Activated T-cell treated with anti-CD3 and anti-CD28 coated beads, Interleukin-2, amount 50 U/mL, for 1 hour (primary cell): ENCODE measurements at places on chromosomes 12 and 14.
A peak's percentile ranks its signal among the peaks of the same experiment; 100 is the strongest.

DNA sequence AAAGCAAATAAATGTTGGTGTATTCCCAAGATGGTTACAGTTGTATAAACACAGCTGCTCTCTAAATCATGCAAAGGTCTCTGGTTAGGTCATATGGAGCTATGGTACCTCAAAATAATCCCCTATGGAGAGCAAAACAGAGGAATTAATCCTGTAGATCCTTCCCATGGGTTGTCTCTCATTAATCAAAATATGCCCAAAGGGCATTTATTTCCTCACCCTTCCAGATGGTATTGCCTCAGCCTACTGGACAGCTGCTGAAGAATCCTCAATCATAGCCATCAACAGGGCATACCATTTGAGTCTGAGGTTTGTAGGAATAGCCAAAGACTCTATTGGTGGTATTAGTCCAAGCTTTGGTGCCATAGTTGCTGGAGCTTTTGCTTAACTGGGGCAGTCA is 360.9 kb downstream of the RPL10L start:
- no peak for DNase-seq

DNA sequence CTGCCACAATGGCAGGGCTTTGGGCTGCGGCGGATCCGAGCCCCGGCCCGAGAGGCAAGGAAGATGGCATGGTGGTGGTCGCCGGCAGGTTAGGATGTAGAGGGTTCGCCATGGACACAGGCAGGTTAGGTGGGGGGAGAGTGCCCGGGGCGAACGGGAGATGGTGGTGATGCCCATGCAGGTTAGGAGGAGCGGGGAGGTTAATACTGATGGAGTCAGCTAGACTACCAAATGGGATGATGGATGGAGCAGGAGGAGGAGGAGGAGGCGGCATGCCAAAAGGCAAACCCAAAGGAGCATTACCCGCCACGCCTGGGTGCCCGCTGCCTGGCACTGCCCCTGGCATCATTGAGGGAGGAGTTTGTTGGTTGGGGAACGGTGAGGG is 6.2 kb downstream of the MYL6 start:
- no peak for DNase-seq

GRCh38 chr14:101843665-101844064 is 82.2 kb downstream of the PPP2R5C start:
- peak; percentile 59 for DNase-seq

DNA sequence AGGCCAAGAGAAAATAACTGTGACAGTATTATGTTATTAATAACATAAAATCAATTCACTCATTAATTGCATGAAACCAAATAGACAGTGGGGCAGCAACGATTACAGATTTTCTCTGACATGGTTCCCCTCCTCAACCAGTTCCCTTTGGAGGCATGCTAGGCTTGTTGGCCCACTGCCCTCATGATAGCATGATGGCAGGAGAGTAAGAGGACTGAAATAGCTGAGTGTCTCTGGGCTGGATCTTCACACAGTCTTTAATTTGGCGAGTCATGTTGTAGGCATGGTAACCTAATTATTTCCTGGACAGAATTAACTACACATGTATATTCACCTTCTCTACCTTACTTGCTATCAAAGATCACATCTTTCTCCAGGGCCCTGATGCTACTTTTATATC is 266.2 kb upstream of the PELI2 start:
- no peak for DNase-seq

DNA sequence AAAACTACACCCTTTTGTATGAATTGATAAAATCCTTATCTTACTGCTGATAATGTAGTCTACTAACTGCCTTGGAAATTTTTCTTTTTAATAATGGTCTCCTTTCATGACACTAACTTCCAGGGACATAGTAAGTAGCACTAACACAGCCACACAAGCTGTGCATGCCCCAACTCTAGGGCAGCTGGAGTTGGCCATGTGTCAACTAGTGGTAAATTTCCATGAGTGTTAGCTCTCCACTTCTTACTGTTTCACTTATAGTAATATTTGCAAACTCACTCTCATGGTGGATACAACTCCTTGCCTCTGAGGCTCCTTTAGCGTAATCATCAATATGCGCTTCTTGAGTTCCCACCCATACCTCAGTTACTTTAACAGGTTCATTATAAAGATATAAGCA is 38.0 kb downstream of the LGR5 start:
- no peak for DNase-seq

DNA sequence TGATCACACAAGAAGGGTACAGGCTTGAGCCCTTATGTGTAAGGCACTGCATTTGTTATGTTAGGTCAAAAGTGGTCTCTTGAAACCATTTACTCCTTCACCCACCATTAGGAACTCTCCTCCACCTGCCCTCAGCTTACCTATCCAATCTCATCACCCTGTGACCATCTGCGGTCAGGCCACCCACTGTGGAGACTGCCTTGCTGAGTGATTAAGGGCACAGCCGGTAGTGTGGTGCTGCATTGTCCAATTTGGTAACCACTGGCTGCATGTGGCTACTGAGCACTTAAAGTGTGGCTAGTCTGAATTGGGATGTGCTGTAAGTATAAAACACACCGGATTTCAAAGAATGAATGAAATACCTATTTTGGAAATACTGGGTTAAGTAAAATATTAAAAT is 177.1 kb upstream of the PARP11 start:
- no peak for DNase-seq

GRCh38 chr14:37143475-37143874 is 28.9 kb downstream of the SLC25A21 start:
- DNase-seq: no peak

- DNase-seq: no peak
These were observed 397.1 kb downstream of the MDGA2 start for GRCh38 chr14:47278233-47278842.

- peak; percentile 25 for DNase-seq
These were observed at the start of gene BCAT1 for GRCh38 chr12:24948757-24949722. Gene BCAT1 (minus strand): TSS chr12:24949101. CDS start chr12:24948932, 169 bp downstream.

DNA sequence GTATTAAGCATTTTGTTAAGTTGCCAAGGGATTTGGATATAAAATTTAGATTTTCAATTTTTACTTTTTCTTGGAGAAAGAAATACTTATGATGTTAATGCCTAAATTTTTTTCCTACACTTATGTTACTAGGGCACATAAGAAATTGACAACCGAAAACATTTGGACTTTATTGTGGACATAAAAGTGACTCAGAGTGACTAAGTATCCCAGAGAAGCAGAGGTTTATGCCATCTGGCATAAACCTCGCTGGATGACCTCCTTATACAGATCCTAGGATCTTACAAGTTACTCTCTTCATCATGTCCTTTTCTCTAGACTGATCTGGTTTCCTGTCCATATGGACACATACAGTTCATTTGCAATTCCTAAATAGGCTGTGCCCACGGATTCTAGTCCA is 89.8 kb downstream of the RERG start:
- DNase-seq: no peak
